ENCODE measurements at places on chromosomes 12 and 14.

- peak; percentile 61 for DNase-seq
Observed at GRCh38 chr12:2834581-2835491, at the start of gene NRIP2. NRIP2 (minus strand) TSS chr12:2835035; CDS start chr12:2834983, 52 bp downstream.

GRCh38 chr12:4962539-4963486 is 53.1 kb downstream of the KCNA1 start:
- peak; percentile 31 for DNase-seq

DNA sequence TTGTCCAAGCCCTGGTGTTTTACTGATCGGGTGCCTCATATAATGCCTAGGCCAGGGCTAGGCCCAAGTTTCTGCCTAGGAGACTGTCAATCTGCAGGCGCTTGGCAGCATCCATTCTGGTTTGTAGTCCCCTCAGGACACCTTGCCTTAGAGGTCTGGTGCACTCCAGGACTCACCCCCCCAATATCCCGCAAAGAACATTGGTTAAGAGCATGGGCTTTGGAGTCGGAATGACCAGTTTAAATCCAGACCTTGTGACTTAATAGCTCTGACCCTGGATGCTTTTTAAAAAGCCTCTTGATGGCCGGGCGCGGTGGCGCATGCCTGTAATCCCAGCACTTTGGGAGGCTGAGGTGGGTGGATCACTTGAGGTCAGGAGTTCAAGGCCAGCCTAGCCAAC is 60.0 kb downstream of the GALNT16 start:
- no peak for DNase-seq

DNA sequence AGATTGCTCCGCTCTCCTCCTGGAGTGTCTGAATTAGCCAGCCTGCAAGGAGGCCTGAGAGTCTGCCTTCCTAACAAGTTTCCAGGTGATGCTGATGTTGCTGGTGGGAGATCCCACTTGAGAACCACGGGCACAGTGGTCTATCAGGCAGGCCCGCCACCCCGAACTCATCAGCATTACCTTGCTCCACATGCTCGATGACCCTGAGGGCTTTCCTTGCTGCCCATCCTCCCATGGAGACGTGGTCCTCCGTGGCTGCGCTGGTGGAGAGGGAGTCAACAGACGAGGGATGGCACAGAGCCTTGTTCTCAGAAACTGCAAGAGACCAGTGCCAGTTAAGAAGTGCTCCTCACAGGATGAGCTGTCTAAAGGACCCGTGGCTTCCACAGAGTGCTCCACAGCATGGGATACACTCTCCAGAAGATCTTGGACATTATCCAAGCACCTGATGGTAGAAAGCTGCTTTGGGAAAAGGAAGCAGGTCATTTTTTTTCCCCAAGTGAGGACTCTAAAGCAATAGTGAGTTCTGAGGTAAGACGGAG is 18.3 kb downstream of the HAL start:
- DNase-seq, result no peak

Measured in caudate nucleus (tissue), 63 donors.